Spleen (tissue), 13 donors: ENCODE measurements at places on chromosomes 3 and 15. TPM values are rescaled to one million over a fixed set of nuclear protein-coding genes. Genes with fewer than 3 reads are reported as not detected.

GHSR gene
- polyA plus RNA-seq, result not detected

FANCD2OS gene
- polyA plus RNA-seq, result not detected

CIDEC gene
- 0.24 TPM for polyA plus RNA-seq

GRCh38 chr3:14278265-14278798 is 99.7 kb downstream of the LSM3 start:
- H3K4me1 ChIP-seq, result no peaks in the 10 kb centered on the region
- H3K4me3 ChIP-seq, result no peak overlapping the region
- no peaks in the 10 kb centered on the region for H3K27me3 ChIP-seq
- H3K27ac ChIP-seq, result no peak overlapping the region

OSTN gene
- polyA plus RNA-seq, result not detected

DNA sequence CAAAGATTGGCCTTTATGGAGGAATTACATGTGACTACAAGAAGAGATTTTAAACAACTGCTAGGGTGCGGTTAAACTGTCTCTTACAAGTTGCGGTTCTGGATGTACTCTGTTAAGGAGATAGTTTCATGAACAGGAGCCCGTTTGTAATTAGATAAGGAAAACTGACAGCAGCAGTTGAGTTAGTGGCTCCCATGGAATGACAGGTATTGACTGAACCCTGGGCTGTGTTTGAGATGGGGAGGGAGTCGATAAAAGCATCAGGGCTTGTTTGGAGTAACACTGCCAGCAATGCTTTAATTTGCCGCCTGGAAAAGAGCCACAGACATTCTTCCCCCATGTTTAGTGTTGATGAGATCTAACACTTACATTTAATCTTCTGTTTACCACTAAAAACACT is 139.9 kb downstream of the ROBO2 start:
- DNase-seq, result no peak
- no peak overlapping the region for H3K4me3 ChIP-seq
- H3K27ac ChIP-seq, result no peak overlapping the region
- no peaks in the 10 kb centered on the region for H3K4me1 ChIP-seq
- no peaks in the 10 kb centered on the region for H3K27me3 ChIP-seq

- H3K27ac ChIP-seq, result peak overlapping the region; percentile 96
- DNase-seq, result no peak
- H3K4me1 ChIP-seq, result peaks cover 37% of the 10 kb centered on the region
These were observed 602 bp upstream of the SLTM start for GRCh38 chr15:58934114-58934447.

CACNA1D gene
- 3.5 TPM for polyA plus RNA-seq

GRCh38 chr3:56251343-56251945 is 216.8 kb downstream of the ERC2 start:
- no peaks in the 10 kb centered on the region for H3K36me3 ChIP-seq
- no peak for DNase-seq
- H3K27me3 ChIP-seq, result no peaks in the 10 kb centered on the region
- H3K4me1 ChIP-seq, result no peaks in the 10 kb centered on the region

- no peaks in the 10 kb centered on the region for H3K36me3 ChIP-seq
- H3K4me3 ChIP-seq, result no peak overlapping the region
- no peak overlapping the region for H3K27ac ChIP-seq
- no peaks in the 10 kb centered on the region for H3K27me3 ChIP-seq
- DNase-seq, result no peak
- no peaks in the 10 kb centered on the region for H3K4me1 ChIP-seq
These were observed 283.3 kb downstream of the FEZF2 start for GRCh38 chr3:62090066-62090465.

SMCO1 gene
- polyA plus RNA-seq, result not detected

DNA sequence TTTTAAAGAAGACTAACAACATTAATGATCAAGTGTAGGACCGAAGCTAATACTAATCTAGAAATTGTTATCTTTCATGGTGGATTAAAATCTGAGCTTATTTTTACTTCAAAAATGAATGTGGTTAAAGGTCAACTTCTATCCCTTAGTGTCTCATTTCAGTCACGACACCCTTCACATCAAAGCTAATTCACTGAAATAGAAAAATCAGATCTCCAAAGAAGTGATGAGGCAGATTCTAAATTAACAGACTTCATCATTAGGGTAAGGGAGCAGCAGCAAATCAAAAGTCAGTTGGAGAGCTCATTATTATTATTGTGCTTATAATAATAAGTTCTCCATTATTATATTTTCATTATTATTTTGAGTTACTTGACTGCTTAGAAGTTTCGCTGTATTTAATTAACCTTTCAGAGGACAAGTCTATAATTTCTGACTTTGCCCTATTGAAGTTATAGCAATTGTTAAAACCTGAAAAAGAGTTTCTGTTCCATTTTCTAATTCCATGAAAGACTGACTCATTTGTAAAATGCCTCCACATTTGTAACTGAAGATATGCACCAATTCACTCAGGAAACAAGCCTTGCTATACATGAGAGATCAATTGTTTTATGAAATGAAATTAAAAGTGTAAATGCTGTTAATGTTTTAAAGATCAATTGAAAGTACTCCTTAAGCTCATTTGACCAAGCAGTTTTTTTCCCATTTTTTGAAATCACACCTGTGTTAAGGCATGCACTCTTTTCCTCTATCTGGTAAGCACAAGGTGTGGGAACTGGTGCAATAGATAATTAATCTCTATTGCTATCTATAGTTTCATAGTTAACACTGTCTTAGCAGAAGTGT is 23.1 kb upstream of the CMC1 start:
- no peak overlapping the region for H3K4me3 ChIP-seq
- H3K27me3 ChIP-seq, result no peaks in the 10 kb centered on the region
- H3K4me1 ChIP-seq, result no peaks in the 10 kb centered on the region
- no peak overlapping the region for H3K27ac ChIP-seq
- H3K36me3 ChIP-seq, result no peaks in the 10 kb centered on the region
- DNase-seq, result no peak

- no peaks in the 10 kb centered on the region for H3K36me3 ChIP-seq
- no peak for DNase-seq
- no peak overlapping the region for H3K4me3 ChIP-seq
- H3K4me1 ChIP-seq, result no peaks in the 10 kb centered on the region
- H3K27me3 ChIP-seq, result no peaks in the 10 kb centered on the region
These were observed 99.8 kb downstream of the ATP10A start for GRCh38 chr15:25763331-25763751.

GRCh38 chr3:156665291-156665690 is 9.1 kb upstream of the TIPARP start:
- no peaks in the 10 kb centered on the region for H3K27me3 ChIP-seq
- DNase-seq, result no peak
- no peaks in the 10 kb centered on the region for H3K36me3 ChIP-seq
- no peak overlapping the region for H3K4me3 ChIP-seq

GRCh38 chr3:74562558-74563269 is 51.7 kb downstream of the CNTN3 start:
- no peaks in the 10 kb centered on the region for H3K36me3 ChIP-seq
- H3K4me1 ChIP-seq, result no peaks in the 10 kb centered on the region
- H3K27ac ChIP-seq, result no peak overlapping the region
- no peaks in the 10 kb centered on the region for H3K27me3 ChIP-seq
- no peak overlapping the region for H3K4me3 ChIP-seq

- H3K36me3 ChIP-seq, result no peaks in the 10 kb centered on the region
- no peak for DNase-seq
- no peaks in the 10 kb centered on the region for H3K27me3 ChIP-seq
- H3K4me1 ChIP-seq, result no peaks in the 10 kb centered on the region
- no peak overlapping the region for H3K27ac ChIP-seq
These were observed 191.5 kb upstream of the SLC24A5 start for GRCh38 chr15:47929138-47929803.

DNA sequence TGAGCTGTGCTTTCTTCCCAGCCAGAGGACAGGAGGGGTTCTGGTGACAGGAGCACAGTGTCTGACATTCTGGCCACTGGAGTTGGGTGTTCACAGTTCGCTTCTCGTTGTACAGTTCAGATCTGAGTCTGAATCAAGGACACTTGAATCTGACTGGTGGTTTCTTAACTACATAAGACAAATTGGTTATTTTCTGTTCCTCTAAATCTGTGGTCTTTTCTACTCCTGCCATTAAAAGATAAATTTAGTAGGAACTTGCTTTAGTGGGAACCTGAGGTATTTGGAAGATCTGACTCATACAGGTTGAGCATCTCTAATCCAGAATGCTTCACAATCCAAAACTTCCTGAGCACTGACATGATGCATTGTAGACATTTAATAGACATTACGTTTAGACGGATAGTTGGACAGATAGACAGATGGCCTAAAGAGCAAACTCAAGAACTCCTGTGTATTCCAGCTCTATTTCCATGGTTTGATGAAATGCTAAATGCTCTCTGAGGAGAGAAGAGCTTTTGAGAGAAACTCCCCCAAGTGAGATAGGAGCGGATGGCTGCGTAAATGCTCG is 71.0 kb downstream of the CCK start:
- no peak overlapping the region for H3K27ac ChIP-seq
- H3K27me3 ChIP-seq, result no peaks in the 10 kb centered on the region
- H3K4me1 ChIP-seq, result peaks cover 26% of the 10 kb centered on the region
- no peak overlapping the region for H3K4me3 ChIP-seq

GOLGA8T gene
- polyA plus RNA-seq, result 0.11 TPM

DNA sequence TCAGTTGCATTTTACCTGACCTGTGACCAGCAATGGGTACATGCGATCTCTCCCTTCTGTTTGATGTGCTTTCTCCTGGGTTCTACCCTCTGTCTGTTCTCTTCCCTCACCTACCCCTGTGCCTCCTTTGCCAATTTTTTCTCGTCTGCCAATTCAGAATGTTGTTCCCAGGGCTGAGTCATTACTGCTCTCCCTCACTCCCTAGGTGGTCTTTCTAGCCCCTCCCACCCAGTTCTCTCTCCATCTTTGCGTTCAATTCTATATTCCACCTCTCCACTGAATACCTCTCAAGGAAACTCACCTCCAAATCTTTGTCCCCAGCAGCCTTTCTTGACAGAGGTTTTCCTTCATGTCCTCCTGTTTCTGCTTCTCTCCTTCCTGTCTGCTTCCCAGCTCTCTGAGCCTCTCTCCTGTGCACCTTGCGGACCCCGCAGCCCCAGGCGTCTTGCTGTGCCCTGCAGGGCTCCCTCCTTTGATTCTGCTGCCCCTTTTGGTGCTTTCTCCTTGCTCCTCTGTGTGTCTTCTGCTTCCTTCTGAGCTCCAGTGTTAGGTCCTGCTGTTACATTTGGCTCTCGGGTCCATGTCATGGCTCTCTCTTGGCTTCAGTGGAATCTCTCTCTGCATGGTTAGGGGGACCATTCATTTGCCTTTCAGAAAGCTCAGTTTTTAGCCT is 398.2 kb upstream of the TPM1 start:
- no peaks in the 10 kb centered on the region for H3K27me3 ChIP-seq
- DNase-seq, result no peak
- H3K36me3 ChIP-seq, result no peaks in the 10 kb centered on the region
- peaks cover 3% of the 10 kb centered on the region for H3K4me1 ChIP-seq

DNA sequence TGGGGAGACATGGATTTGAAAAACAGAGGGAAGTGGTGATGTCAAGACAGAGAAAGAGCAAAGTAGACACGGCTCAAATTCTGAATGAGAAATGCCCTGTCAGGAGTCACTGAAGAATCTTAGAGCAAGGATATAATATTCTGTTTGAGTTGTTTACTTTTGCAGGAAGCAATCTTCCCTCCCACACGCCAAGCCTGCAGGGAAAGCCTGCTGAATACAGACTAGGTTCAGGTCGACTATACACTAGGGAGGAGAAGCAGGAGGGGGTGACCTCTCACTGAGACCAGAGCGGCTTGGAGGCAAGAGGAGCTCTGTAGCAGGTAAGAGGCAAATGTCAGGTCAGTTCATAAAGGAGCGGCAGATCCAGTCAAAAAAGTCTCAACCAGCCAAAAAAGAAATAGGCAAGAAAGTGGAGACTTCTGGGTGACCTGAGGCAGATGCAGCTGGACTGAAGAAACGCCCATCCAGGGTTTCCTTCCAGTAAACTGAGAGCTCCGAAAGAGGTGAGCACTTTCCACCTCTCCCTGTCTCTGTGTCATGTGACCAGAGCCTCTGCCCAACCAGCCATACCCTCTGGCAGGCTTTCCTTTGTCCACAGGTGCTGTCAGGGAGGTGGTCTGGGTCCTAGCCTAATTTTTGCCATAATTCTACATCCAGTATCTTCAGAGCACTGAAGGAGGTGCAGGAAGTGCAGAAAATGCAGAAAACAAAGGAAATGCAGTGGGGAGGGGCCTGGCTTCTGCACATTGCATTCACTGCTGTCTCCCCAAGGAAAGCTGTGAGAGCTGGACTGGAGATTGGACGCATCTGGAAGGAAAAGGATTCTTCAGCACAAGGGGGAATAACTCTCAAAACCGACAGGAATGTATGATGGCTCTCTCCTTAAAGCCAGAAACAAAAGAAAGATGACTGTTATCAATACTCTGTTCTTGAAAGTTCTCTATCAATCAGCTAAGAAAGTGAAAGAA is 37.8 kb upstream of the CTXND1 start:
- no peak overlapping the region for H3K4me3 ChIP-seq
- no peaks in the 10 kb centered on the region for H3K36me3 ChIP-seq
- no peaks in the 10 kb centered on the region for H3K4me1 ChIP-seq
- H3K27ac ChIP-seq, result no peak overlapping the region

VGLL4 gene
- polyA plus RNA-seq, result 17.0 TPM
